Mammary microvascular endothelial cell (primary cell): ENCODE measurements at places on chromosomes 1 and 21. TPM values are rescaled to one million over a fixed set of nuclear protein-coding genes. Genes with fewer than 3 reads are reported as not detected.

RIPPLY3 gene
- 0.05 TPM in 1 of 2 replicates, not detected in the other for total RNA-seq

AADACL4 gene
- total RNA-seq, result not detected in 2 replicates

ZNF593OS gene
- 0.33 TPM in 1 of 2 replicates, not detected in the other for total RNA-seq

PRELP gene
- 0.07 TPM in 1 of 2 replicates, not detected in the other for total RNA-seq

ACBD3 gene
- 35.9 and 38.4 TPM in 2 replicates for total RNA-seq

OR2T2 gene
- total RNA-seq, result not detected in 2 replicates

PIK3CD gene
- 7.3 and 8.9 TPM in 2 replicates for total RNA-seq

RIIAD1 gene
- total RNA-seq, result not detected in 2 replicates

TTC24 gene
- not detected in 2 replicates for total RNA-seq
